NCI-H748 treated with DMSO at 0.1 percent for 48 hours (cell line): ENCODE measurements at places on chromosomes 7 and 10.

- no peak for DNase-seq
Observed at GRCh38 chr10:86164960-86165630, 201.5 kb downstream of the GRID1 start.

- DNase-seq, result peak; percentile 26
Observed at GRCh38 chr7:21580073-21580521, 37.3 kb downstream of the DNAH11 start.

- DNase-seq, result no peak
Observed at GRCh38 chr10:43126759-43127424, 11.4 kb upstream of the CSGALNACT2 start.

DNA sequence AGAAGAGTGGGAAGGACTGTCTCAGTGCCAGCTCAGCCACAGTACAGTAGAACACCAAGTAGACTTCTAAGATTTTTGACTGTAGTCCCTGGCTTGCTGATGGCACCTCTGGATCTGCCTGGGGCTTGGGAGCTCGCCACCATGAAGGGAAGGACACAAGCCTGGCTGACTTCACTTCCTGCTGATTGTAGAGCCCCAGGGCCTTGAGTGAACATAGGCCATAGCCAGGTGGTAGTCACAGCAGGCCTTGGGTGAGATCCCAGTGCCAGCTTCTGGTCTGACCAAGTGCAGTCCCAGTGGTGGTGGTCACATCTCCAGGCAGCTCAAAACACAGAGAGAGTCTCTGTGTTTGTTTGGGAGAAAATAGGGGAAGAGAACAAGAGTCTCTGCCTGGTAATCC, 57.6 kb upstream of the HBP1 start:
- DNase-seq, result no peak

- DNase-seq, result no peak
Observed at GRCh38 chr7:114574384-114574783, 159.8 kb downstream of the FOXP2 start.

DNA sequence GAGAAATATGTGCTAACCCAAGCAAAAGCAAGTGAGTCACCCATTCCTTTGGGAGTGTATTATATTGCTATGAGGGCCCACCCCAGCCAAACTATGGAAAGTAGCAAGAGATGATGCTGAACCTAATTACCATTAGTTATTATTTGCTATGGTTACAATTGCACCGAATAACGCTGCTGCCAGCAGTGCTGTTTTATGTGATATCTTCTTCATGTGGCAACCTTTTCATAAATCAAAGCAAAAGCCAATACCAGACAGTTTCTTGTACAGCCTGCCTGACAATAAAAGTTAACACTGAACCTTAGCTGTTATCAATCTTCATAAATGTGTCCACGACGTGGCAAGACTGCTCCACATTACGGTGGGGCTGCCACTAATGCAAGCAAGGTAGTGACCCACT, 241.7 kb upstream of the PLXNA4 start:
- no peak for DNase-seq

DNA sequence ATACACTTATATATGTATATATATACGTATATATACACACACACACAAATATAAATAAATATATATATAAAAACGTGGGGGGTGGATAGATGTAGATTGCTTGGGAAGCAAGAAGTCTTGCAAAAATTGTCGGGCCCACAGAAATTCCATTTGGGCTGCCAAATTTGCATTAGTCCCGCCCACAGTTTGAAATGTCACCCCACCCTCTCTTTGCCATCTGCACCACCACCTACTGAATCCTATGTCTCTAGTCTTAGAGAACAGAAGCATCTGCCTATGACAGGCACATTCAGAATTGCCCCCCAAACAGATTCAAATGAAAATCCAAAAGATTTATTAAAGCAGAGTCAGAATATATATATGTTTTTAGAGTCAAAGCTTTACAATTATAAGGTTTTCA, 25.6 kb upstream of the CACNA2D1 start:
- no peak for DNase-seq

GRCh38 chr10:124792998-124793352, 1.3 kb upstream of the EEF1AKMT2 start:
- DNase-seq, result no peak

- DNase-seq, result no peak
Observed at GRCh38 chr10:123150271-123150985, 2.5 kb downstream of the HMX2 start.

DNA sequence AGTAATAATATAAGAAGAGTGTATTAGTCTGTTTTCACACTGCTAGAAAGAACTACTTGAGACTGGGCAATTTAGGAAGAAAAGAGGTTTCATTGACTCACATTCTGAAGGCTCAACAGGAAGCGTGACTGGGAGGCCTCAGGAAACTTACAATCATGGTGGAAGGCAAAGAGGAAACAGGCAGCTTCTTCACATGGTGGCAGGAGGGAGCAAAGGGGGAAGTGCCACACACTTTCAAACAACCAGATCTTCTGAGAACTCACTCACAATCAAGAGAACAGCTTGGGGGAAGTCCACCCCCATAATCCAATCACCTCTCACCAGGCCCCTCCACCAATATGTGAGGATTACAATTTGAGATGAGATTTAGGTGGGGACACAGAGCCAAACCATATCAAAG, 212.5 kb upstream of the HDAC9 start:
- no peak for DNase-seq

GRCh38 chr7:21299766-21300165, 128.1 kb upstream of the SP4 start:
- DNase-seq, result no peak

DNA sequence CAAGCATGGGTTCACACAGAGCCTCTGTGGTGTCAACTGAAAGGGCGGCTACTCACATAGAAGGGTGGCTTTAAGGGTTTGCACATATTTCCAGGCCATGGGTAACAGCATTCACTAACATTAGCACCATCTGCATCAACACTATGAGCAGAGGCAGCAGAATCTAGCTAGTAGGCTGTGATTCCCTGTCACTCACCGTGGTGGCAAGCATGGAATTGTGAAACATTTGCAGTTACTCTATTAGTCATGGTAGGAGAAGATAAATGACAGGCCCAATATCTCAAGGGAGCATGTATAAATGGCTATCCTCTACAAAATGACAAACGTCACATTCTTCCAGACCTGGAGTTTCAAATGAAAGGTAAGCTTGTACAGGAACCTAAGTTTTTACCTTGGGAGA, 32.2 kb upstream of the CUBN start:
- DNase-seq, result no peak

GRCh38 chr7:25546306-25546705, 318.0 kb upstream of the NPVF start:
- no peak for DNase-seq

DNA sequence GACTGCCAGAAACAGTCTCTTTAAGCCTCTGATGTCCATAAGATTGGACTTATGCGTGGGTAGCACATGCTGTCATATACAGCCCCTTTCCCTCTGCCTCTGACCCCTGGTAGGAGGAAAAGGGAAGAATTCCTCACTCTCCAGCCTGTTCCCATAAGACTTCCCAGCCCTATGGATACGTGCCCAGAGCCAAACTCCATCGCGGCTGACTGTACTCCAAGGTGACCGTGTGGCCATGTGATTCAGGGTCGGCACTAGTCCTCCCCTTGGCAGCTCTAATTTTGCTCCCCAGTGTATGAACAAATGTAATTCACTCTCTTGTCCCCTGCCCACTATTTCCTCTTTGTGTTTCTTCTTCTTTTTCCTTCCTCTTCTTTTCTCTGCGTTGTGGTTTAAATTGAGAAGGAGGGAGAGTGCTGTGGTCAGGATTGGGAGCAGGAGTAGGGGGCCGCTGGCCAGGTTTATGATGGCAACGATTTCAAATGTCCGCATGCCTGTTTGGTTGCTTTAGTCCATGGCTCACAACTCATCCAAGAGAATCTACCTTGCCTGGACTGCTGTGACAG, 43.8 kb downstream of the PRLHR start:
- DNase-seq, result no peak

DNA sequence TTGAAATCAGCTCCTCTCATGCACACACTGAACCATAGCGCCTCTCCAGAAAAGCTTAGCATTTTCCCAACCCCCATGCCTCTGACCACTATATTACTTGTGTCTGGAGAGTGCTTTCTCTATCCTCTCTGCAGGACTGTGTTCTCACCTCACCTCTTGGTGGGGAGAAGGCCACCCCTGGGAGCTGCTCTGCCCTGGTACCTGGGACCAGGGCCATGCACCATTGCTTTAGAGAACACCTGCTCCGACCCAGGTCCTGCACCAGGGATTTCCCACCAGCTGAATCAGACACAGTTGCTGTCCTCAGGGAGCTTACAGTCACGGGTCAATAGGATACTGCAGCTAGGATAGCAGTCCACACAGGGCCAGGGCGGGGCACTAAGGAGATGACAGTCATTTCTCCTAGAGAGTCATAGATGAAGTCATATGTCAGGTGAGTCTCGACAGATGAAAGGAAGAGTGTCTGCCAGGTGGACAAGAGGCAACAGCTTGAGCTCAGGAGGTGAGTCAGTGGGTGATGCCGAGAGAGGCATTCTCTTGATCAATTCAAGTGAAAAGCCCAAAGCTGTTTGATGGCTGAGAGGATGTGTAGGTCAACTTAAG, 619 bp upstream of the LMTK2 start:
- no peak for DNase-seq

- DNase-seq, result no peak
Observed at GRCh38 chr7:158374586-158374985, 213.0 kb downstream of the PTPRN2 start.

DNA sequence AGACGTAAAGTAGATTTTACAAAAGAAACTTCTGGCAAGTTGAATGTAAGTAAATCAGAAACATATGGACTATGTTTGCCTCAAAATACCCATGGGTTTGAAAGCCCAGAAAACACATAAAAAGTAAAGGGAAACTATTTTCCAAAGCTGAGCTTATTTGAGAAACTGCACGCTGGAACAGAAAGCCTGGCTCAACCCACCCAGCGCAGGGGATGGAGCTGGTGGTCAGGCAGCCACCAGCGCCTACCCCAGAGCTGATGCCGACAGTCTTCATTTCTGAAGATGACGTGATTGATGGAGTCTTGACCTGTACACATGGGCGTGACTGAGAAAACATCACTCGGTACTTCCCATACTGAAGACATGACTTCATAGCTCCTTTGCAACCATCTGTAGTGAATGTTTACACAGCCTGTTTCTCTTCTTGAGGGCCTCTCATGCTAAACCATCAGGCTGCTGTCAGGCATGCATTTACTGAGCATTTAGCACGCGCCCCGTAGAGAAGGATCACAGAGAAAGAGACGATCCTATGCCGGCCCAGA, 232.6 kb upstream of the AUTS2 start:
- peak; percentile 85 for DNase-seq

DNA sequence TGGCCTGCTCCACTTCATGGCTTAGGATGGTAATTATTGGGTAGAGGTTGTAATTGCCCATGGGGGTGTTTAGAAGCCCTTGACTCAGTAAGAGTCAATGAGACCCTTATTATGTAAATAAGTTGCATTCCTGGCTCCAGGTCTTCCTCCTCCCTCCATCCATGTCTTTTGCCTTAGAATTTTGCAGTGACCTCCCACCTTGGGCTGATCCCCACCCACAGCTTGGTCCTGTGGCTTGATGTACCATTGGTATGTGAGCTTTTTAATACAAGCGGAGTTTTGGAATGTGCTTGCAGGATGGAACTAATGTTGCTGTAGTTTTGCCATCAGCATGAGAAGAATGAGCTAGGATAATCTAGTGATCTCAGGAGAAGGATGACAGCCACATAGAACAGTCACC, 73.2 kb upstream of the DGKI start:
- no peak for DNase-seq

- DNase-seq, result no peak
Observed at GRCh38 chr7:42070068-42070467, 166.9 kb downstream of the GLI3 start.

DNA sequence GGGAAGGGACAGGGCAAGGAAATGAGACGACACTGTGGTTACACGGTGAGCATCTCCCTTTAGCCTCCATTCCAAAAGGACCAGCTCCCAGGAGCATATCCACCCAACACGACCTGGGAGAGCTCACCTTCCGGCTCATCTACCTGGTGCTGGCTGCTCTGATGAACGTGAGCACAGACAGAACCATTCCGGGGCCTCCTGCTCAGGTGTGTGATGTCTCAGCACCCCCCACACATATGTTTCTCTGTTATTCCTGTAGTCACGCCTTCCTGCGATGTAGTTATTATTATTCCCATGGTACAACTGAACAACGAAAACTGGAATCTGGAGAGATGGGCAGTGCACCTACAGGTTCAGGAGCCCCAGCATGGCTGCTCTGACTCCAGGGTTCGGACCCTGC, 20.5 kb upstream of the GPR26 start:
- no peak for DNase-seq

GRCh38 chr7:47764746-47765145, 182.8 kb upstream of the TNS3 start:
- DNase-seq, result no peak

GRCh38 chr10:126777714-126778113, 107.2 kb upstream of the C10orf90 start:
- DNase-seq, result no peak

DNA sequence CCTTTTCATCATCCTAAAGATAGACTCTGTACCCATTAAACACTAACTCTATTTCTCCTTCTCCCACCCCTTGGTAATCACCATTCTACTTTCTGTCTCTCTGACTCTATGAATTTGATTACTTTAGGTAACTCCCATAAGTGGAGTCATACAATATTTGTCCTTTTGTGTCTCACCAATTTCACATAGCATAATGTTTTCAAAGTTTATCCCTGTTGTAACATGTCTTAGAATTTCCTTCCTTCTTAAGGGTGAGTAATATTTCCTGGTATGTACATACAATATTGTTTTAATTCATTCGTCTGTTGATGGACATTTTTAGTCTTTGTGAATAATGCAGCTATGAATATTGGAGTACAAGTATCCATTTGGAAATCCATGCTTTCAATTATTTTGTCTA, 50.9 kb upstream of the CDCA7L start:
- no peak for DNase-seq

GRCh38 chr7:22364900-22365299, 7.9 kb upstream of the RAPGEF5 start:
- no peak for DNase-seq

DNA sequence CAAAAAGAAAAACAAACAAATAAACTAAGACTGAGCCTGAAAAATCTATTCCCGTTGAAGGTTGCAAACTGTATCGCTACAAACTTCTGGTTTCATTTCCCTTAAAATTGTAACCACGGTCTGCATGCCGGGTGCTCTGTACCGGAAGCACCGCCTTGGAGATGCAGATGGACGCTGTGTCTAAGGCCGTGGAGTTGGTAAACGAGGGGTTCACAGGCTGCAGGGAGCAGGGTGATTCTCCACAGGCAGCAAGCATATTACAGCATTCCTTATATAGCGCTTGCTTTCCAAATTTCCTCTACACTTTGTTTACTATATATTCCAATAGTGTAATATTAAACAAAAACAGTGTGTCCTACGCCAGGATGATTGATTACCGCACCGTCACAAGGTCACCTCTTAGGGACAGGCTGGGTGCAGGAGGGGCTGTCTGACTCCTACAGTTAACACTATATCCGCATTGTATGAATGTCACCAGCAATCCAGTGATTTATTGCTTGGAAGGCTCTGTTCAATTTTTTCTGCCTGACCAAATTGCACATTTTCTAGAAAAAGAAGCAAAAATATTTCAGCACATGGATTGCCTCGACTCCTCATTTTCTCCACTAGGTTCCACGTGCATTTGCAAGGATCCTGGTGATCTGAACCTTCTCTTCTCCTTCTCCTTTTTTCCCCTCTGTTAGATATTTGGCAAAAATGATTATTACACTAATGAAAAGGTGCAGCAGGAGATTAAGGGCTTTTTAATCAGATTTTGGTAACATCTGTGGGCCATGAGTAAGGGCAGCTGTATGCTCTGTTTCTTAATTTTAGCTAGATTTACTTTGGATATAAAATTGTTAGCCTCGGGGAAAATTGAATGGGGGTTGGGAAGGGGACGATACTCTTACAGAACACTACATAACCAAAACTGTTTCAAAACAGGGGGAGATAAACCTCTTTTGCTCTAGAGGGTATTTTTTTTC, 325.8 kb upstream of the MGMT start:
- no peak for DNase-seq
